ACHN (cell line): ENCODE measurements at places on chromosomes 6 and 20.

DNA sequence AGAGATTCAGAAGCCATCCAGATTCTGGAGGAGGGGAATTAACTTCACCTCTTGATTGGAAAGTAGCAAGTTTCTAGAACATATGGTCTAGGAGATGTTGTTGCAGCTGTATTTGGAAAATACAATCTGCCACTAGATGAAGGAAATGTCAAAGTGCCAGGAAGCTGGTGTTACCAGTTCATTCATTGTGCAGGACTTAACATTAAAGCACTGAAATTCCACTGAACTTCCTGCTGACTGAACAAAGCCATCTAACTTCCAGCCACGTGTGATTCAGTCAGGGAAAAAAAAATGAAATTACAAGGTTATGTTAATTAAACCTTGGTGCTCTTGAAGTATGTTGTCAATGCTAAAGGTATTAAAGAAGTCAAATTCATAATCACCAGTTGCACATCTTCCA is 321.5 kb upstream of the SASH1 start:
- DNase-seq: no peak

DNA sequence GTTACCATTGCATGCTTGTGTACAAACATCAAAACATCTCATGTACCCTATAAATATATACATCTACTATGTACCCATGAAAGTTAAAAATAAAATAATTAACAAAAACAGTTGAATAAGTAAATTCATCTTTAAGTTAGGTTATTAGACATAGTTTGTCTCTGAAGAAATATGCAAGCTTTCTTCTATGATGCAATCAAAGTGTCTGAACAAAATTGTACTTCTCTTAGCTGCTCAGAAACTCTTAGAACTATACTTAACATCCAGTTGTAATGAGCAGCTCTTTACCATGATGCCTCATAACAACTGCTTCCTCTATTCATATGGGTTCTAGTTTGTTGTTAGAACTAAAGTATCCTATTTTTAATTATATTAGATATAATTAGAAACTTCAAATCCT is 5.9 kb downstream of the VNN1 start:
- no peak for DNase-seq

DNA sequence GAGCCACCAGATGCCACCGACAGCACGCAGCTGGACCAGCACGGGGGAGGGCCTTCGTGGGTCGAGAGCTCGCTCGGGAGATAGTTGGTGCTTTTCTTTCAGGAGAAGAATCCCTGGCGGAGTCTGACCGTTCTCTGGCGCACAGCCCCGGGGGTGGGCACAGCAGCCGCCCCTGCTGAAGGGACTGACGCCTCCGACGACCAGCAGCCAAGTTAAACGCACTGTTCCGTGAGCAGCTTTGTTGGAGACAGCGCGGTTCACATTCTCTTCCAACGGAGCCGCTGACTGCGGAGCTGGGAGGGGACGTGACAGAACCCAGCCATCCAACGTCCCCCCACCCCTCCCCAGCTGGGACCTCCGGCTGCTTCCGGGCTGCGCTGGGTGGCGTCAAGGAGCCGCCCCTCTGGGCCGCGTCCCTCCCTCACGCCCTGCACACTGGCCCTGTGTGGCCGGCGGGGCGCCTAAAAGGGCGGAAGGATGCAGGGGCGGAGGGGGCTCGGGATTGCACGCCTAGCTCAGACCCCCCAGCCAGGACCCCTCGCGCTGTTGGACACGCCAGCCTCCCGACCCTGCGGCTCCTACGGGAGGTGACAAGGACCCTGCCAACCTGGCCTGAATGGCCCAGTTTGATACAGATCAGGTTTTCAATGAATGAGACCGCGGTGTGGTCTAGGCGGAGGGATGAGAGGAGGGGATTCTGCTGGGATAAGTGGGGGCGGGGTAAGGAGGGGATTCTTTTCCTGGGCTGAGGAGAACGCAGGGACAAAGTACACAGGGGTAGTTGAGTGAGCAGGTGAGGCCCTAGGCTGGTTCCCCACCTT is 36.4 kb upstream of the KHDC1 start:
- no peak for DNase-seq

DNA sequence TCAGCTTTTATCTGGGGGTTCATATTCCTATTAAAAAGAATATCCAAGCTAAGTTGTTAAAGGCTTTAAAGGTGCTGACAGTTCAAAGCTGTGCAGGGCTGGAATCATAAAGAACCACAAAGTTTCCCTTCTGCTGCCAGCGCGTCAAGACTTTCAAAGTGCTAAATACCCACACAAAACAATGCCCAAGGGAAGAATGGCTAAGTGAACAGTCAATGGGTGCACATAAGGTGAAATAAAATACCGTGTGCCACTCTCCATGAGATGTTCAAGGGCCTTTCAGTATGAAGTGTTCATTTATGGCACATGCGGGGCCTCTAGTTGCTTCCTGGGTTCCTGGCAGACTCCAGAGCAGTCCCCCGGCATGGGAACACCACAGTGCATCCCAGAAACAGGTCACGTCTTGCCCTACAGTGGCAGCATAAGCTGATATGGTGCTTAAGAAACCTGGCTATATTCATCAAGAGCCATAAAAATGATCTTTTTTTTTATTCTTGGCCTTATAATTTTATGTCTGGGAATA is 14.1 kb downstream of the TXNDC5 start:
- no peak for DNase-seq

GRCh38 chr20:34824026-34824425 is 1.4 kb downstream of the NCOA6 start:
- no peak for DNase-seq

- DNase-seq: no peak
Observed at GRCh38 chr20:25273541-25274358, 25.9 kb downstream of the PYGB start.

- no peak for DNase-seq
Observed at GRCh38 chr20:45867819-45868176, 10.4 kb downstream of the ZSWIM3 start.

DNA sequence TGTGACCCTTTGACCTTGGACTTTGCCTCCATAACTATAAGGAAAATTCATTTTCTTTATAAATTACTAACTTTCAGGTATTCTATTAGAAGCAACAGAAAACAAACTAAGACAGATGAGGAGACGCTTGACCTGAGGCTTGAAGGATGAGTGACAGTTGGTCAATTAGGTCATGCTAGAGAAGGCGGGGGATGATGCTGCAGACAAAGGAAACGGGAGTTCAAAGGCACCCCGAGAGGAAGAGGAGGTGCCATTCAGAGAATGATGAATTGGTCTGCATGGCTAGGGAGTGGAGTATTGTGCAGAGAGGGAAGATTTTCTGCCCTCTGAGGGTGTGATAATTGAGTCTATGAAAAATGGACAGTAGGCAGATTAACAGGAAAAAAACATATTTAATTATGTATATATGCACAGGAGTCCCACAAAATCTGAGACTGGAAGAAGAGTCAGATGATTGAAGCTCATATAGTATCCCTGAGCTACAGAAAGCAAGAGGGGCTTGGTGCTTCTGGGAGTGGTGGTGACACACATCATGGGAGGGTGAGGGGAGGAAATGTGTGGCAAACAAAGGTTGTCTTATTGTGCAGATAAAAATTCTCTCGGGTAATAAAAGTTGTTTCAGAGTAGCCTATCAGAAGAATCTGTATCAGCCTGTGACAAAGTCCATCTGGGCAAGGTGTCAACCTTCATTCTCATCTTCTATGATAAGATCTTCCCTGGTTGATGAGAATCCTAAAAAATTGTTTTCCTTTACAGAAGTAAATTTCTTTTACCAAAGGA is 20.4 kb upstream of the FUCA2 start:
- DNase-seq: no peak

DNA sequence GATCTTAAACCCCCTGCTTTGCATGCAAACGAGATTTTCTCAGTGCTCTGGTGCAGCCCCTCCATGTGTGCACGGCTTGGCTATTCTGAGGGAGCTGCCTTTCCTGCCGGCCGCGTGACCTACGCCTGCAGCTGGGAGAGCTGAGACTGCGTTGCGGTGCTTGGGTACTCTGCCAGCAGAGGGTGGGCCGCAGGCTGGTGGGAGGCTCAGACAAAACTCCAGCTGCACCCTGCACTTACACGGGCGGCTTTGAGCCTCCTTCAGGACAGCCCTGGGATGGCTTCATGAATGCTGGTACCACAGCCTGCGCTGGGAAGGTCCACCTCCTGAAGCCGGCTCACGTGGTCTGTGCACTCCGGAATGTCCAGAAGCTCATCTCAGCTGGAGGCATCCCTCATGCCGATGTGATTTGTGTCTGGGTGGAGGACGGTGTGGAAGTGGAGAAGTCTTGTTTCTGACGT is 223.7 kb downstream of the DLL1 start:
- no peak for DNase-seq

DNA sequence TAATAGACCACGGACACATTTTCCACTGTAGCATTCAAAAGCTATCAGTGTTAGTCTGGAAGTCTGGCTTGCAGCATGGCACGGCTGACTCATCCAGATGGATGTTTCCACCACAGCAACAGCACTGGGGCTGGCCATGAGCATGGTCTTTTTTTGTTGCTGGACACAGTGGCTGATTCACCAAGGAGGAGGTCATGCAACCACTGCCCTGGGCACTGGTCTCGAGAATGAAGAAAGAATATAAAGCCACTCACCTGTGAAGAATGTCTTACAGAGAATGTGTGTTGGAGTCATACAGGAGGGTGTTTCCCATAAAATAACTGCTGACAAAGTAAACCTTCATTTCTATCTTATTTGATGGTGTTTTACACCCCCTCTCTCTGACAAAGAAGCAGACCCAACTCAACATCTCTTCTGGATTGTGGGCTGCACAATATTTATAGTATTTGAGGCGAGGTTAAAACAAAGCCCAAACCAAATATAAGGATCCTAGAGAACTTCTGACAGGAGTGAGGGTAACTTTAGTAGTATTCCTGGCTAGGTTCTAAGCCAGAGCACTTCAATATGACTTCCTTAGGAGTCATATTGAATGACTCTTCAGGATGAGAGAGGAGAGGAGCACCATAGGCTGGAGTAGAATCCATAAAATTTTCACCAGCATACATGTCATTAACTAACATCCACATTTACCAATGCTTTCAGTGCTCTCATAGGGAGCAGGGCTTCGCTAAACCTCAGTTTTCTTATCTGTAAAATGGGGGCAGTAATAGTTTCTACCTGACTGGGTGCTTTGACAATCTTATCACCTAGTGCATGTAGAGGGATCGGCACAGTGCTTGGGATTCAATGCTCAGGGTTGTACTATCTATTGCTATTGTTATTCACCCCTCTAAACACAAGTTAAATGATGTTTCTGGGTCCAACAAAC is 121.4 kb downstream of the KIF13A start:
- peak; percentile 95 for DNase-seq

DNA sequence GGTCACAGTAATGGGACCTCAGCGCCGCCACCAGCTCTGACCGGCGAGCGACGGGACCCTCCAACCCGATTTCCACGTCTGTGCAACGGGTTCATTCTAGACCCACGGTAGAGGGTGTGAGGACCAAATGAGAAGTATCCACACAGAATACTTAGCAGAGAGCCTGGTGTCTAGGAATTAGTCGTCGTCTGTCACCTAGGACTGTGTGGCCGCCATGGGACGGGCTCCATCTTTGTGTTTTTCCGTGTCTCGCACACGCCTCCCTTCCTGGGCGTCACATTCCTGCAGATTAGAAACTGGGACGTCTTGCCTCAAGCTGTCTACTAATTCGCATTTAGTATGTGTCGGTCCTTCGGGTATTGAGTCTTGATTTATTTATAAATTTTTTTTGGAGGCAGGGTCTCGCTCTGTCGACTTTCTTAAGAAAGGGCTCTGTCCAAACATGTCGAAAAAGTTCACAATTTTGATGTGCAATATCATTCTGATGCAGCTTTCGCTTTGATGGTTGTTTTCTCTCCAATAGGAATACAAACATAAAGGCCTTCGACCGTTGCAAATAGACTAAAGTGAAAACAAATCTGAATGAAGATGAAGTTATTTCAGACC is 563 bp downstream of the MGME1 start:
- DNase-seq: peak; percentile 45

GRCh38 chr6:27049863-27050781 is 197.4 kb upstream of the PRSS16 start:
- no peak for DNase-seq

GRCh38 chr6:121608270-121608669 is 172.8 kb downstream of the GJA1 start:
- DNase-seq: no peak

GRCh38 chr6:108576709-108577108 is 16.0 kb downstream of the FOXO3 start:
- DNase-seq: no peak

DNA sequence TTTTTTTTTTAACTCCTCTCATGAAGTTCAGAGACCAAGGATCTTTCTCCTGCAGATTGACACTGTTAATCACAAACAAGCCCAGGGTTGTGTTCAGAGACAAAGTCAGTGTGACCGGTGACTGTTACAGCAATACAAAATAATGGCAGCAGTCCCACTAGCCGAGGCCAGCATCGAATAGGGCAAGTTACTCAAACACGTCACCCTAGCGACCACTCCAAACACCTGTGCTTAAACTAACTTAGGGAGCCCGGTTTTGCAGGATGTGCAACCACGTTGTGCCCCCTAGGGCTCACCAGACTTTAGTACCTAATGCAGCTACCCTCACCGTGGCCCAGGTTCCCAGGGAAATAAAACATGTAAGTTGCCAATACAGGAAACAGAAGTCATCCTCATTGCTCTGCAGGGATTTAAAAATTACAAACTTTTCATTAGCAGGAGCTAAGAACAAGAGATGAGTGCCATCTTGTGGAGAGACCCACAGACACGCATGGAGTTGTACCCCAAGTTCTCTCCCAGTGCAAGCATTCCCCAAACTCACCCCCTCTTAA is 38.1 kb downstream of the FAM50B start:
- peak; percentile 45 for DNase-seq

DNA sequence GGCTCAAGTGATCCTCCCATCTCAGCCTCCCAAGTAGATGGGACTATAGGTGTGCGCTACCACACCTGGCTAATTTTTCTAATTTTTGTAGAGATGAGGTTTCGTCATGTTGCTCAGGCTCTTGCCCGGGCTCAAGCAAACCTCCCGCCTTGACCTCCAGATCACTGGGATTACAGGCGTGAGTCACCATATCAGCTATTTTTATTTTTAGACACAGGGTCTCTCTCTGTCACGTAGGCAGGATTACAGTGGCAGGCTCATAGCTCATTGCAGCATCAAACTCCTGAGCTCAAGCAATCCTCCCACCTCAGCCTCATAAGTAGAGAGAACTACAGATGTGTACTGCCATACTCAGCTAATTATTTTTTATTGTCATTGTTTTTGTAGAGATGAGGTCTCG is 41.7 kb downstream of the SLC23A2 start:
- no peak for DNase-seq

- no peak for DNase-seq
Observed at GRCh38 chr6:154993026-154993425, 2.1 kb upstream of the TIAM2 start.

DNA sequence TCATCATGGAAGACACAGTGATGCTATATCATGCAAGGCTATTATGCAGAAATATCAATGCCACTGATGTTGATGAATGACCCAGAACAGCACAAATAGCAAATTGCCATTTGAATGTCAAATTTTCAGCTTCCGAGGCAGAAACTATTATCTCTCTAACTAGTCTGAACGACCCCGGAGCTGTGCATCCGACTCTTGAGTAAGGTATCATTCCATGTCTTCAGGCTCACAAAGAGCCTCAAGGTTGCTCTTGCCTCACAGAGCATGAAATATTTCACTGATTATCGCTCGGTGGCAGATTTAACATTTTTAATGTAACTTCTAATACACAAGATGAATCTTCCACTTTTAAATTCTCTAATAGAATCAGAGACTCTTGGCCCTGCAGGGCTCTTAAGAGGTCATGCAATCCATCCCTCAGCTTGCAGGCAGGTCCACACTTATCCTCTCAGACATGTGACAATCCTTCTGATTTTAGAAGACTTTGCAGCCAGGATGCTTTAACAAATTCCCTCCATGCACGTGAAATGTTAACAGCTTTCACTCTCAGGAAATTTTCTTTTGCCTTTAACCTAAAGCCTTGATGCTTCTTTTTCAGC is 221.0 kb downstream of the FRK start:
- no peak for DNase-seq

- no peak for DNase-seq
Observed at GRCh38 chr6:46175446-46175845, 4.7 kb upstream of the ENPP5 start.
